ENCODE measurements at places on chromosomes 6 and 20.
A peak's percentile ranks its signal among the peaks of the same experiment; 100 is the strongest.

DNA sequence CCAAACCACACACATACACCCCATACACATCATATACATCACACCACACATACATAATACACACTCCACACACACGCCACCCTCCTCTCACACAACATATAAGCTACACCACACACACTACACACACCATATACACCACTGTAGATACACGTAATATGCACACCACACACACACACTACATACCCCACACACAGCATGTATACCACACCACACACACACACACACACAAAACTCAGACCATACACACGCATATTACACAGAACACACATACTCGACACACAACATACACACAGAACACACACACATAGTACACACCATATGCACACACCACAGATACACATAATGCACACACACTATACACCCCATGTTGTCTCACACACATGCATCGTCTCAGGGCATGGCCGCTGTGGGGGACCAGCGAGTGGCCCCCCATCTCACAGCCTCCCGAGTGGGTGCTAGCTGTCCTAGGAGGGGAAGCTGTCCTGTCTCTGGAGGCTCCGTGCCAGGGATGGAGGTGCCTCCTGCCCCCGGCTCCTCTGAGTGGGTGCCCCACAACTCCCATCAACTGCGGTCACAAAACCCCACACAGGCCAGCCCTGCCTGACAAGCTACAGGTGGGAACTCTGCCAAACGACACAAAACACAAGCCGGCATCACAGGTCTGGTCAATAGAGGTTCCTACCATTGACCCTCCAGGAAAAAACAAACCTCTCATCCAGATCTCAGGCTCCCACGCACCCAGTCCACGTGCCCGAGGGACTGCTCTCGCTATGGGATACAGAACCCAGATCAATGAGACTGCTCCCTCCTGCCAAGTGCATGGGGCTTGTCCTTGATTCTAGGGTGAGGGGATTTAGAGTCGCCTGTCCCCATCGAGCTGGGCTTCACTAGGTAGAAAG, 49.1 kb downstream of the DACT2 start:
- DNase-seq: no peak

DNA sequence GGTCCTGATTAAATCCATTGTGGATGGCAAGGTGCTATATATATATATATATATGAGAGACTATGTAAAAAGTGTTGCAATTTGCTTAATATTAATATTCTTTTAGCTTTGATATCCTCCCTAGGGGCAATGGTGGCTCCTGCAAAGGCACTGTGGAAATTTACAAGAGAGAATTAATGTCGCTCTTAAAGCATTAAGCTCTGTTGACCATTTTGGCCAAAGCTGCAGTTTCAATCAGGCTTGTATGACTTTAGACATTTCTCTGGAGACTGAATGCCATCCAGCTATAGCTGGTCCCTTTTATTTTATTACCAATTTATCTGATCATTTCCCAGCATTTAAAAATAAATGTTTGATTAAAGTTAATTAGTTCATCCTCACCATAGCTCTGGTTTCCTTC, 155.3 kb downstream of the JARID2 start:
- DNase-seq: no peak

DNA sequence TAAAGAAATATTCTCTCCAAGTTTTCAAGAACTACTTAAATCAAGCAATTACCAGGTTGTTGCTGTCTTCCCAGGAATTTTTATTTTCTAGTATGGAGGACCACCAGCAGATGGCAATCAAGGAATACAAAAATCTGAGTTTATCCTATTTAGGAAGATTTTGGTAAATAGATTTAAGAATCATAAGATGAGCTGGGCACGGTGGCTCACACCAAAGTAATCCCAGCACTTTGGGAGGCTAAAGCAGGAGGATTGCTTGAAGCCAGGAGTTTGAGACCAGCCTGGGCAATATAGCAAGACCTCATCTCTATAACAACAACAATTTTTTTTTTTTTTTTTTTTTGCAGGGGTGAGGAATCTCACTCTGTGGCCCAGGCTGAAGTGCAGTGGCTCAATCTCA, 19.3 kb upstream of the SEC63 start:
- DNase-seq: no peak

DNA sequence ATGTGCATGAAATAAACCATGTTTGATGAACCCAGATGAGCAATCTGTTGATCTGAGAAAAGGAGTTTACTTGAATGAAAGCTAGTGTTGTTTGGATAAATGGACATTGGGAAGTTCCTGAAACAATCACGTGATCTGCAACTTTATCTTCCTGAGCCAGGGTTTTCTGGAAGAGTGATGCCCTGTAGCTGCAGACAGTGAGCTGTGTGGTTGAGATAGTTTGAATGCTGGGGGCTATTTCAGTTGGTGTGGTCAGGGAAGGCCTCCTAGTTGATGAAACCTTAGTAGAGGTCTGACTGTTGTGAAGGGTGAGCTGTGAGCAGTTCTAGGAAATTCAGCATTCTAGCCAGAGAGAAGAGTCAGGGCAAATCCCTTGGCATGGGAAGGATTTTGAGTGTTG, 643.7 kb downstream of the UTRN start:
- no peak for DNase-seq

DNA sequence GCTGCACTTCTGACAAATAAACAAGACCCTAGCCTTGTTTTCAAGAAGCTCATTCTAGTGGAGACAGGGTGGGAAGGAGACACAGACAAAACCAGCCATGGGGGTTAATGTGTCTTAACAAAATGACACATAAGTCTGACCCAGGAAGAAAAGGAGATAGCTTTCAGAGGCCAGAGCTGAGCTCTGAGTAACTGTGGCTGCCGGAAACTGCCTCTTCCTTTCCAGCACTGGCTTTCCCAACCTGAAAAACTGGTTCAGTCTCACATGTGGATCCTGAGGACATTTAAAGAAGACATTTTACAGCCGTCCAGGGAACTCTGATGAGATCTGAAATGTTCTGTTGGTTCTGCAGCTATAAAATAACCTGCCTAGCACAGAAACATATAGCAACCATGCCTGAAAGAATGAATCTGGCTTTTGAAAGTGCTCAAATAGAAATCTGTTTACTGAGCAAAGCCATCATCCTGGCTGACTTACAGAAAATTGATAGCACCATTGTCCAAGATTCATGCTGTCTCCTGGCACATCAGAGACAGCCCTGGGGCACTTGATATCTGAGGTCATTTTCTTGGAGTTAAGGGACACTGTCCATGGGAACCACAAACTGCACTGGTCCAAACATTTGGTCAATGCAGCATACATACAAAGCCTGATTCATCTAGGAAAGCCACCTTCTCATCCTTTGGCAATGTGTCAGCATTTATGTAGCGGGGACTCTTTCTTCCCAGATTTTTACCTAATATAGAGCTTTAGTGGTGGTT, 83.2 kb upstream of the PAX1 start:
- DNase-seq: peak; percentile 16

DNA sequence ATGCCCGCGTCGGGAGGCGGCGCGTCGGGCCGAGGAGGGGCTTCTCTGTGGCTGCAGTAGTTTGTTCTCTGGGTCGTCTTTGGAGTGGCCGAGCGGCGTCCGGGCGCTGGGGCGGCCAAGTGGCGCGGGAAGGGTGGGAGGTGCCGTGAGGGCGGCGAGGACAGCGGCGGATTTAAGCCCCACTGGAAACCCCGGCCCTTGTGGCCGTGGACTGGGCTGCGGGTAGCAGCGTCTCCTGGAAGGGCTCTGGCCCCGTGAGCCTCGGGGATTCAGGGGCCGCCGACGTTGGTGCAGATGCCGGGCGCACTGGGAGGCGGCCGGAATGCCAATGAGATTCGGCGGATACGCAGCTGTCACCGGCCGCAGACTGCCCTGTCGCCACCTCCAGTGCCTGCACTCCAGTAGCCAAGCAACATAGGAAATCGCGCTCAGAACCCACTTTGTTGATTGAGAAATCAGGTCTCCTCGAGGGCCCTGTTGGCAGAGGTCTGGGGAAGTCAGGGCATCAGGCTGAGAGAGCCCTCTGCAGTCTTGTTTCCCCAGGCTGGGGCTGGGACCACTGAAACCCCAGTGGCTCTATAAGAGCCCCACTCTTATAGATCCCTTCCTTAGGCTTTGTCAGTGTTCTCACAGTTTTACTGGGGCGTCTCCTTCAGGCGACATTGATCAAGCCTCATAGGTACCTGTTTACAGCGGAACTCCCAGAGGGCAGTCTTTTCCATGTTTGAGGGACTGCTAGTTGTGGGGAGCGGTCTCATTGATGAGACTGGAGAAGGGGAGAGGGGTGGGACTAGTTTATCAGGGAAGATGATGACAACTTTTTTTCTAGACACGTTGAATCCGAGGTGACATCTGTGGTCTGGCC, 642 bp downstream of the GZF1 start:
- no peak for DNase-seq

DNA sequence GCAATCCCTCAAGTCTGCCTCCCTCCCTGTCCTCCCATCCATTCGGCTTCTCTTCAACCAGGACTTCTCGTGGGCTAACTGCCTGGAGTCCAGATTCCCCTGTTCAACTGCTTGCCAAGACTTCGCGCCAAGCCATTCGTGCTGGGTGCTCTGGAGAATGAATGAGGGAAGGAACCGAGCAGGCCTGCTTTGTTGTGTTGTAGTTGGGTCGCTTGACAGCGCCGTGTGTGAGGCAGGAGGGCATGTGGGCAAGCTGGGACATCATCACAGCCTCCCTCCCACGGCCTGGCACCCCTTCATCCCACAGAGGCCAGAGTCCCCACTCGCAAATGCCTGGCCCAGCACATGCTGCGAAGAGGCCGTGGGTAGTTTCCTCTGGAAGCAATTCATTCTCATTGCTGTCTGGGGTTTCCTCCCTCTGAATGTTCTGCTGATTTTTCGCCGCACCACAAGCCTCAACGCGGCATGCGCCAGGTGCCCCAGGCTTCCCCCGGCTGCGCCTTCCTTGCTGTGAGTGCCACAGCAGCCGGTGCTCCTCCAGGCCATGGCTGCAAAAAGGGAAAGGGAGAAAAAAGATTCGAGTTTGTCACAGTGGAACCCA, 336.0 kb downstream of the QKI start:
- no peak for DNase-seq

- DNase-seq: no peak
These were observed 104.7 kb upstream of the TMEM170B start for GRCh38 chr6:11432713-11433450.

DNA sequence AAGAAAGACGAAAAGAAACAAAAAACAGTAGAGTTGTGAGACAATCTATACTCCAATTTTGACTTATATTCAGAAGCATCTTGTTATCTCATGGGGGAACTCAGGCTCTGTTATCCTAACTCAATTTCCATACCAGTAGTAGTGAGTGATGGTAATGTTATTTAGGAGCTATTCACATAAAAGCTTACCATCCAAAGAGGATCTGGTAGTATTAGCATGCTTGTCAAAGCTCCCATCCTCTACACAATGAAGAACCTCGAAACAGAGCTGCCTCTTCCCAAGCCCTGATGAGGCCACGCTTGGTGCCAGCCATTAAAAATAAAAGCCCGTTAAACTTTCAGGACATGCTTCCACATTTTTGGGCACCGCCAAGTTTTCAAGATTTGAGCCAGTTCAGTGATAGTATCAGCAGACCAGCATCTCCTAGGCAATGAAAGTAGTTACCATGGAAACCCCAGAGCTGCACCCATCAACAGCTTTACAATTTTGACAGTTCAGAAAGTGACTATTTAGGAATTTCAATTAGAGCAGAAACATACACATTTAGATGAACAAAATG, 173.3 kb downstream of the CD83 start:
- no peak for DNase-seq

- no peak for DNase-seq
These were observed 3.9 kb downstream of the ACSS2 start for GRCh38 chr20:34880215-34880850.

- no peak for DNase-seq
These were observed 26.3 kb upstream of the SNRPB2 start for GRCh38 chr20:16703570-16703969.

DNA sequence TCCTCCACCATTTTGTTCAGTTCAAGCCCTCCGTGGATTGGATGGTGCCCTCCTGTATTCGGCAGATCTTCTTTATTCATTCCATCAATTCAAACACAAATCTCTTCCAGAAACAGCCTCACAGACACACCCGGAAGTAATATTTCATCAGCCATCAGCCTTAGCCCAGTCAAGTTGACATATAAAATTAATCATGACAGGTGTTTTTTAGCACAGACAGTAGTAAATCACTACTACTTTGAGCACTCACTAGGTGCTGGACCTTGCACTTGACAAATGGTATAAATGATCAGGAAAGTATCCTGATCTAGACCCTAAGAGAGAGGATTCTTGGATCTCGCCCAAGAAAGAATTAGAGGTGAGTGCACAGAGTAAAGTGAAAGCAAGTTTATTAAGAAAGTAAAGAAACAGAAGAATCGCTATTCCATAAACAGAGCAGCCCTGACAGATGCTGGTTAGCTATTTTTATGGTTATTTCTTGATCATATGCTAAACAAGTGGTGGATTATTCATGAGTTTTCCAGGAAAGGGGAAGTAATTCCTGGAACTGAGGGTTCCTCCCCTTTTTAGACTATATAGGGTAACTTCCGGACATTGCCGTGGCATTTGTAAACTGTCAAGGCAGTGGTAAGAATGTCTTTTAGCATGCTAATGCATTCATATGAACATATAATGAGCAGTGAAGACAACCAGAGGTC, 194.6 kb upstream of the LAMP5 start:
- DNase-seq: no peak

DNA sequence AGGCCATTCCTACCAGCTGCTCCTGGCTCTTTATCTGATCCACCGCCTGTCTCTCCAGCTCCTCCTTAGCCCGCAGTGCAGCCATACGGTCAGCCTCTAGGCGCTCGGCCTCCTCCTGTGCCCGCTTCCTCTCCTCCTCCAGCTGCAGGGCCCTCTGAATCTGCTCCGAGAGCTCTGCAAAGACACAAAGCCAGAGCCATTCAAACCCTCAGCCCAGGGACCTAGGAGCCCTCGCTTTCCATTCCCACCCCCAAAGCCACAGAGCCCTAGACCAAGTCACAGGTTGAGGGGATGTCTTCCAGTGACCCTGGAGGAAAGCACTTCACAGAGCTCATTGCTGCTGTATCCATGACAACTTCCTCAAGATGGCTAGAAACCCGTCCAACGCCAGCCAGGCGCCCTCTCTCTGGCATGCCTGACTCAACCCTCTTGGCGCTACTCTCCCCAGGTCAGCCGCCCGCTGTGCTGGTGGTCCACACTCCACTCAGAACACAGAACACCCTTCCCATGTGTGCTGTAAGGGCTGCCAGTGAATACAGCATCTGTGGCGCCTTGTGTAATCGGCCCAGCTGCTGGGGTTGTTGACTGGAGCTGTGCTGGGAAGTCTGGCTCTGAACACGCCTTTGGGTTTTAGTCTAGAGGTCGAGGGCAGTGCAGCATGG, 49.3 kb downstream of the EZR start:
- DNase-seq: no peak

DNA sequence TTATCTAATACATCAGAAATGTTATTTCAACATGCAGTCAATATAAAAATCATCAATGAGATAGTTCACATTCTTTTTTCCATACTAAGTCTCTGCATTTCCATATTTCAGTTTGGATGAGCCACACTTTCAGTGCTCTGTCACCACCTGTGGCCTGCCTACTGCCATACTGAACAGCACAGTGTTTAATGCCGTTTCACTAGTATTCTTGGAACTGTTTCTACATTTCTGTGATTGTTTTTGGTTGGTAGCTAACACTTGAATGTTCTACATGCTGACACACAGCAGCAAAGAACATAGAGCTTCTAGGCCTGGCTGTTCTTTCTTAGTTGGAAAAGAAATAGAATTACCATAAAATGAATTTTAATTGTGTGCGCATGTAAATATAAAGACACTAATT, 61.4 kb upstream of the KIF25 start:
- DNase-seq: no peak

GRCh38 chr20:45111799-45112471, 3.0 kb downstream of the WFDC5 start:
- DNase-seq: no peak
